Suppressor macrophage treated with lipopolysaccharide for 1 hour (primary cell): ENCODE measurements at places on chromosomes 12 and 14.

DNA sequence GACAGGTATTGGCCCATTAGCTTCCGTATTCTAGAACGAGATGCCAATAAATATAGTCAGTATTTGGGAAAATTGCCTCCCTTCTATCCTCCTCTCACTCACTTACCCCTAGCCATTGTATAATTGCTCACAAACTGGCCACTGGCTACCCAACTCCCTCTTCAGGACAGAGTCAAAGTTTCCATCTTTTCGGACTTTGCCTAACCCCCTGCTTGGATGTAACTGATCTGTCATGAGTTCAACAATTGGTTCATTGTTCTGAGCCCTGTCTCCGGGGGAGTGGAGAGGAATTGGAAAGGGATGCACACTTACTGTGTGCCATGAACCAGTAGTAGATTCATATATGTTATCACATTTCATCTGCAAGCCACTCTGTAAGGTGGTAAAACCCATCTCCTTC is 12.2 kb downstream of the MYRFL start:
- no peak for DNase-seq

DNA sequence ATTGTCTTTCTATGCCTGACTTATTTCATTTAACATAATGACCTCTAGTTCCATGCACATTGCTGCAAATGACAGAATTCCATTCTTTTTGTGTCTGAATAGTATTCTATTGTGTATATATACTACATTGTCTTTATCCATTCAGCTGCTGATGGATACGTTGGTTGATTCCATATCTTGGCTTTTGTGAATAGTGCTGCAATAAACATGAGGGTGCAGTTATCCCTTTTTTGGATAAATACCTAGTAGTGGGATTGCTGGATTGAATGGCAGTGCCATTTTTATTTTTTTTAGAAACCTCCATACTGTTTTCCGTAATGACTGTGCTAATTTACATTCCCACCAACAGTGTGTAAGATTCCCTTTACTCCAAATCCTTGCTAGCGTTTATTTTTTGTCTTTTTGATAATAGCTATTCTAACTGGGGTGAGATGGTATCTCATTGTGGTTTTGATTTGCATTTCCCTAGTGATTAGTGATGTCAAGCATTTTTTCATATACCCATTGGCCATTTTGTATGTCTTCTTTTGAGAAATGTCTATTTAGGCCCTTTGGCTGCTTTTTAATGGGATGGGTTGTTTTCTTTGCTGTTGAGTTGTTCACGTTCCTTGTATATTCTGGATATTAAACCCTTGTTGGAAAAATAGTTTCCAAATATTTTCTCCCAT is 2.3 kb downstream of the OAS2 start:
- DNase-seq, result no peak

DNA sequence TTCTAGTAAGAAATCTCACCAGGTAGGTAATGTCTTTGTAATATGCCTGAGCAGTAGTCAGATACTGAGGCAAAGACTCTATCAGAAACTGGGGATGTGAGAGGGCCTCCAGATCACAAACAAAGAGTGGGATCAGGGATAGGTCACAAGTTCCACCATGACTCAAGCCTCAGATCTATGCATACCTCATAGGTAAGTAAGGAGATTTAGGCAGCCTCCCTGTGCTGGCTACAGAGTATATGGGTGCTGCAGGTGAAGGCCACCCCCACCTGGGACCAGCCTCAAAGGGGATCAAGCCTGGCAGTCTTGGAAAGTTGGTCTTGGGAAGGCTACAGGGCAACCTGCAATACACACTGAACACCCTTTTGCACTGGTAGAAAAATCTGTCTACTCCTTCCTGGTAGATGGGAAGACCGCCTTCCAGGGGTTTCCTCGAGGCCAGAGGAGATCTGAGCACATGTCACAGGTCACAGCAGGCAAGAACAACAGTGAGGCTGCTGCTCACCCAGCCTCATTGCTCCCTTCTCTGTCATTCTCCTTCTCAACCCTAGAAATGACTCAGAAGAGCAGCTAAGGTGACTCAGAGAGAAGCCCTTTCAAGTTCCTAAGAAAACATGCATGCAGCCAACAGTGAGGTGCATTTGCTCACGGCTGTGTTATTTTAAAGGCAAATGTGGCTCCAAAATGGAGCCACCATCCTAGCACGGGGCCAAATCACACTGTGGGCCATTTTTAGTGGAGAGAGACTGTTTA is 143.4 kb upstream of the CDKN3 start:
- no peak for DNase-seq

DNA sequence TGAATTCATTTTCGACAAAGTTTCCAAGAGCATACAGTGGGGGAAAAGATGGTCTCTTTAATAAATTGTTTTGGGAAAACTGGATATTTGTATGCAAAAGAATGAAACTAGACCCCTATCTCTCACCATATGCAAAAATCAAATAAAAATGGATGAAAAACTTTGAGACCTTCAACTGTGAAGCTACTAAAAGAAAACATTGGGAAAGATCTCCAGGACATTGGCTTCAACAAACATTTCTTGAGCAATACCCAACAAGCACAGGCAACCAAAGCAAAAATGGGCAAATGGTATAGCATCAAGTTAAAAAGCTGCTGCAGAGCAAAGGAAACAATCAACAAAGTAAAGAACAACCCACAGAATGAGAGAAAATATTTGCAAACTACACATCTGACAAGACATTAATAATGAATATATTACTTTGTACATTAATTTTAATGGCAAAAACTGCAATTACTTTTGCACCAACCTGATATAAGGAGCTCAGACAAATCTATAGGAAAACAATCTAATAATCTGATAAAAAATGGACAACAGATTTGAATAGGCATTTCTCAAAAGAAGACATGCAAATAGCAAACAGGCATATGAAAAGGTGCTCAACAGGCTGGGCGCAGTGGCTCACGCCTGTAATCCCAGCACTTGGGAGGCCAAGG is 50.7 kb downstream of the NUBPL start:
- DNase-seq, result no peak

DNA sequence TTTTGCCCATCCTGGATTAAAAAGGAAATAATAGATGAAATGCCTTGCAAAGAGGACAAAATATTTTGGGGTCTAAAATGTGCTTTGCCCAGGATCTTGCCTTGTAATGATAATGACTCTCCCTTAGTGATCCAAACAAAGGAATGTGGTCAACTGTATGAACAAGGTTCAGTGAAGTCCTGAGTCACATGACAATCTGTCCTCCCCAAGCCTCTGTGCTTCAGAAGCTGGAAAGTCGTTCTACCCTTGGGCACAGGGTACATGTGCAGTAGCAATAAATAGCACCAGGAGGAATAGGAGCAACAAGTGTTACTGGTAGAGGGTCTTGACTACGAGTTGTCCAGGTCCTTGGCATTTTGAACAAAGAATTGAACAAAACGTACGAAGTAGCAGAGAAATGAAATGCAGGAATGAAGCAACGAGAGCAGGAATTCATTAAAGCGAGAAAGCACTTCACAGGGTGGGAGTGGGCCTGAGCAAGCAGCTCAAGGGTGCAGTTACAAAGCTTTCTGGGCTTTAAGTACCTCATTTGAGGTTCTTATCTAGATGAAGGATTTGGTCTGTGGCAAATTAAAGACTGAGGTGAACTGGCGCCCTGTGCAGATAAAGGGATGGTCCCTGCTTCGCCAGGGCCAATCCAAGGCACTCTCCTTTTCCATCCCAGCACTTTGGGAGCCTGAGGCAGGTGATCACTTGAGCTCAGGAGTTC is 65.8 kb downstream of the RESF1 start:
- DNase-seq, result no peak

GRCh38 chr12:47822863-47823262 is 3.2 kb upstream of the HDAC7 start:
- no peak for DNase-seq

GRCh38 chr12:115362339-115362976 is 678.5 kb upstream of the TBX3 start:
- DNase-seq, result no peak

DNA sequence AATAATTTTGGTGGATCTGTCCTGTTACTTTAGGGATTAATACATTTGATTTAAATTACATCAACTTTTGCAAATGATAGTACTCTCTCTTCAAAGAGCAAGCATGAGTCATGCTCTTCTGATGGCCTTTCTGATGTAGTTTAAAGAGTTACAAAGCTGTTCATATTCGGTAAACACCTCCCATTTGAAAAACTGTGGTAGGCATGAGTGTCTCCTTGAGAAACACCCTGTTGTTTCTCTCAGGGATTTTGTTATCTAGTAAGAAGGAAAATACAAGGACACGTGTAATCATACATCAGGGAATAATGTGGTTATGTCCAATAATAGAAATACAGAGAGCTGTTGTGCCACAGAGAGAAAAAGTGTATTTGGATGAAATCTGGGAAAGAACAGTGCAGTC is 53.3 kb upstream of the E2F7 start:
- DNase-seq, result no peak

GRCh38 chr12:7832059-7832696 is 40.5 kb downstream of the SLC2A14 start:
- peak; percentile 78 for DNase-seq

- no peak for DNase-seq
Observed at GRCh38 chr12:93468008-93468371, 676 bp downstream of the MRPL42 start.

GRCh38 chr14:50657753-50658152 is 10.4 kb downstream of the SAV1 start:
- DNase-seq, result no peak

DNA sequence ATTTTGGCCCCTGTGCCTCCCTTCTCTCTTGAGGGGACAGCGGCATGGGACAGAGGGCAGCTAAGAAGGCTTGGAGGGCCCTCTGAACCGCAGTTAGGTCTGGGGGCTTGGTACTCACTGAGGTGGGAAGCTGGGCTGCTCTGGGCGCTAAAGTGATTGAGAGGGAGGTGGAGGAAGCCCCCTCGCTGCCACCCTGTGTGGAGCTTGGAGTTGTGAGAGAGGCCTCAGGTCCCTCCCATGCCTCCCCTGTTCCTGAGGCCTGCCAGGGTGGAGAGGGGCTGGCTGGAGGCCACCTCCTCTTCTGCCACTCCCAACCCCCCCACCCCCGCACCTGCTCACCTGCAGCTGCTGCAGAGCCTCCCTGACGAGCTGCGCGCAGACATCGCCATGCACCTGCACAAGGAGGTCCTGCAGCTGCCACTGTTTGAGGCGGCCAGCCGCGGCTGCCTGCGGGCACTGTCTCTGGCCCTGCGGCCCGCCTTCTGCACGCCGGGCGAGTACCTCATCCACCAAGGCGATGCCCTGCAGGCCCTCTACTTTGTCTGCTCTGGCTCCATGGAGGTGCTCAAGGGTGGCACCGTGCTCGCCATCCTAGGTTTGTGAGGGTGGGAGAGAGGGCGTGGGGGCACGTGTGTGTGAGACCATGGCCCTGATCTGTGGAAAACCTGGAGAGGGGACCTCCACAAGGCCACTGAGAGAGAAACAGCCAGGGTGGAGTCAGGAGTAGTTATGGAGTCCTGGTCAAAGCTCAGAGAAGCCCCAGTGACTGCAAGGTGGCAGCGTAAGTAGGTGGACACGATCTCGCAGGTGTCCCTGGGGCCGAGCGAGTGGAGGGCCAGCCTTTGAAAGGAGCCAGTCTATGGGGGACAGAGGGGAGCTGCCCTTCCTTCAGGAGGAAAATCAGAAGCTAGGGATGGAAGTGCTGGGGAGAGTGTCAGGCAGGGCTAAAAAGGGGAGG is 11.2 kb downstream of the KCNH3 start:
- DNase-seq, result no peak

DNA sequence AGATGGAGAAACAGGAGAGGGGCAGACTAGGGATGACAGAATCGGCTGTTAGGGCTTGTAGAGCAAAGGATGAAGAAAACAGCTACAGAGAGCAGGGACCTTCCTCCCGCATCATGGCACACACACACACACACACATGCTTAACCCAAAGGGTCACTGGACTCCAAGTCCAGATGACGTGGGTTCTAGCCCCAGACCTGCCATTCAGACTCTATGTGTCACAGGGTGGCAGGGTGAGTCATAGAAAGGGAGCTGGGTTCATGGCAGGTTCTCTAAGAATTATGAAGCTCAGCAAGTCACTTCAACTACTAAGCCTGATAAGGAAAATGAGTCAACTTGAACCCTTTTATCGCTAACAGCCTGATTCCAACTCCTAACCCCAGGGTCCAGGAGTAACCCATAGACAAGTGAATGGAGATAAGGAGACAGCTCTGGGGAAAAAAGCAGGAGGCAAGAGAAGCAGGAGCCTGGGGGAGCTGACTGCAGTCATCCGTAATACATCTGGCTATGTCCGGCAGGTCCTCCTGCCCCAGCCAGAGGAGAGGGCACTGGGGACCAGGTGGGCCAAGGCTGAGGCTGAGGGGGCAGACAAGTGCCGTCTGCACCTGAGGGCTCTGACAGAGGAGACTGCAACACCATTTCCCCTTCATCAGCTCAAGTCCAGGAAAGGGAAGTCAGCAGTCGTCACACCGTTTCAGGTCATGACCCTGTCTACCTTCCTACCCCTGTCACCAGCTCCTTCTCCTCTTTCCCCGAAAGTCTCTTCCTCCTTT is 3.6 kb upstream of the TNFRSF1A start:
- DNase-seq, result peak; percentile 93

DNA sequence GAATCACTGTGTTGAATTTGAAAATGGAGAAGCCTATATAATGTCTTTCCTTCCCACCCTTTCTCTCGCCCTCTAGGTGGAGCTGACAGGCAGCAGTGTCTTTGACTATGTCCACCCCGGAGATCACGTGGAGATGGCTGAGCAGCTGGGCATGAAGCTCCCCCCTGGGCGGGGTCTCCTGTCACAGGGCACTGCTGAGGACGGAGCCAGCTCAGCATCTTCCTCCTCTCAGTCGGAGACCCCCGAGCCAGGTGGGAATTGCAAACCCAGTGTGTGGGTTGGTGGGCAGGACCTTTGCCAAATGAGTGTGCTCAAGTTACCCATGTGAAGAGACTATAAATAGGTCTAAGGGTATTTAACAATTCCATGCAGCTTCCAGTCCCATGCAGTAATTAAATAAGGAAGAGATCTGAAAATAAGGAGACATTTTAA is 274.7 kb downstream of the EGLN3 start:
- DNase-seq, result no peak

GRCh38 chr12:1932264-1932777 is 13.9 kb upstream of the CACNA2D4 start:
- no peak for DNase-seq

GRCh38 chr12:130083734-130084133 is 78.5 kb upstream of the FZD10 start:
- no peak for DNase-seq

DNA sequence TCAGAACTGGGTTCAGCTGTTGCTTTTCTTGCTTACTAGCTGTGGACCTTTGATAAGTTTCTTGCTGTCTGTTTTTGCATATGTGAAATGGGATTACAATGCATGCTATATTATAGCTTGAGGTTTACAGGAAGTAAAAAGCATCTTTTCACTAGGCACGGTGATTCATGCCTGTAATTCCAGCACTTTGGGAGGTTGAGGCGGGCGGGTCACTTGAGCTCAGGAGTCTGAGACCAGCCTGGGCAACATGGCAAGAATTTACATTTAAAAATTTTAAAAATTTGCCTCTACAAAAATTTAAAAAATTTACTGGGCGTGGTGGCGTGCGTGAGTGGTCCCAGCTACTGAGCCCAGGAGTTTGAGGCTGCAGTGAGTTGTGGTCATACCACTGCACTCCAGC is 42.0 kb downstream of the CALM1 start:
- DNase-seq, result no peak

GRCh38 chr14:99401211-99401610 is 79.4 kb downstream of the SETD3 start:
- DNase-seq, result no peak
